DMS79 treated with DMSO at 0.1 percent for 48 hours (cell line): ENCODE measurements at places on chromosomes 16 and 17.

DNA sequence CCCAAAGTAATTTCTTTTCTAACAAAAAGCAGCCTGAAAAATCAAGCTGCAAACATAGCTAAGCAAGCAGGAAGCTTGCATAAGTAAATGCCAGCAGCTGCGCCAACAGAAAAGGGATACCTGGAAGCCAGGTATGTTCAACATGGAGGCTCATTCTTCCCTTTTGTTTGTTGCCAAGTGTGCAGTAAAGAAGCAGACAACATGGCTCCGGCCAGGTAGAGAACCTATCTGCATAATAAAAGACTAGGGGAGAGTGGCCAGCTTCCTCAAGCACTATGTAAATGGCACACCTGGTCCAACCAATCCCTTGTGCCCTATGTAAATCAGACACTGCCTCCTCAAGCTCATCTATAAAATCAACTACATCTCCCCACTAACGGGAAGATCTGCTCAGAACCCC, 1407.0 kb downstream of the CDH11 start:
- no peak for DNase-seq

- DNase-seq, result no peak
These were observed 23.8 kb upstream of the CRYM start for GRCh38 chr16:21301895-21302291.

DNA sequence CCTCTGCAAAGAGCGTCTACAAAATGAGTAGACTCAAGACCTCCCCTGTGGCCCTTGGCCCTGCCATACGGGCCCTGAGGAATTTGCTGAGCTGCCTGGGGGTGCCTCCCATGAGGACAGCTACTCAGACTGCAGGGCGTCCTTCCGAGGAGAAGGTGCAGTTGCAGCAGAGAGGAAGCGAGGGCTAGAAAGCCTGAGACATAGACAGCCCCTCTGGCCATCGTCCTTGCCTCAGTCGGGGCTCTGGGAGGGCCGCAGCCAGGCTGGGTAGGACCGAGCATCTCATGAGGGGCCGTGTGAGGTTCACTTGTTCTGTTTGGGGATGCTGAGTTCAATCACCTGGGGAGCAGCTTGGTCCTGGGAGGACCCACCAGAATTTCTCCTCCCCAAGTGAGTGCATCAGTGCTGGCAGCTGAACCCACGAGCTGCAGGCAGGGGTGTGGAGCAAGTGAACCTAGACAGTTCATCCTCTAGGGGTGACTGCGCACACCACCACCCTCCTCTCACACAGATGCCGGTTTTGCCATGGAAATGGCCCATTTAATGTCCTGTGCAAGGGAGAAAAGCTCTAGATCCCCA, 20.3 kb downstream of the RAB11FIP4 start:
- DNase-seq, result no peak

GRCh38 chr17:80981062-80981902, 10.4 kb upstream of the CHMP6 start:
- DNase-seq, result no peak

DNA sequence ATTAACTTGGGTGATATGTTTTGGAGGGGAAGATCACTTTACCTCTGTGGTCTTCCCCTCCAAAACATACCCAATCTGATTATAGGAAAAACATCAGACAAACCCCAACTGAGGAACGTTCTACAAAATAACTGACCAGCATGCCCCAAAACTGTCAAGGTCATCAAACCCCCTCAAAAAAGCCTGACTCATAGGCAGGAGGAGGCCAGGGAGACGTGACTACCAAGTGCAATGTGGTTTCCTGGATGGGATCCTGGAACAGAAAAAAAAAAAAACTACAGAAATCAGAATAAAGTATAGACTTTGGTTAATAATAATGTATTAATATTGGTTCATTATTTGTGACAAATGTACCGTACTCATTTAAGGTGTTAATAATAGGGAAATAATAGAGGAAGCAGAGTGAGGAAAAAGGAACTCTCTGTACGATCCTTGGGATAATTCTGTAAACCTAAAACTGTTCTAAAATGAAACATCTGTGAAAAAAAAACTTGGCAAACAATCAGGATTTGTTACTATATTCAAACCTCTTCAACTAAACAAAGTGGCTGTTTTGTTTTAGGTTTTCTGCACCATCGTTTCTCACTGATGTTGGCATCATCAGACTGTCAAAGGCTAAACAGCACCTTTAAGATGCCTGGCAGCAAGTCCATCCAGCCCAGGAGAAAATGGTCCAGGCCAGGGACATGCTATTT, 266.7 kb upstream of the SDK2 start:
- no peak for DNase-seq

GRCh38 chr16:79651363-79651762, 50.8 kb upstream of the MAF start:
- DNase-seq, result no peak

GRCh38 chr17:48854774-48855476, 24.1 kb downstream of the CALCOCO2 start:
- no peak for DNase-seq

GRCh38 chr16:84414789-84415326, 46.5 kb downstream of the ATP2C2 start:
- DNase-seq, result no peak

- DNase-seq, result no peak
These were observed 23.7 kb downstream of the NUDT7 start for GRCh38 chr16:77745972-77746371.

DNA sequence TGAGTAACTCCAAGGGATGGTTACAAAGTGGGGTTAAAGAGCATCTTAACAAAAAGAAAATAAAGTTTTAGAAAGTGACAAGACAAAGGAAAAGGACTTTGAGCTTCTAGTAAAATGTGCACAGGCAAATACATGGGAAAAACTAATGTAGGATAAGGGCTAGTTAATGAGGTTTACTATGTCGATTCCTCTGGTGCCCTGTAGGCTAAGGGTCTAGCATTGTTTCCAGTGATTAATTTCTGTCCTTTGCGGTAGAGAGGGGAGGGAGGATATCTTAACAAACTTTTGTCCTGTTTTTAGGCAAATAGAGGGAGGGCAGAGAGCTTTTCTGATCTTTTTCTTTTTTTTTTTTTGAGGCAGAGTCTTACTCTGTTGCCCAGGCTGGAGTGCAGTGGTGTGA, 96.6 kb upstream of the SIAH1 start:
- no peak for DNase-seq

DNA sequence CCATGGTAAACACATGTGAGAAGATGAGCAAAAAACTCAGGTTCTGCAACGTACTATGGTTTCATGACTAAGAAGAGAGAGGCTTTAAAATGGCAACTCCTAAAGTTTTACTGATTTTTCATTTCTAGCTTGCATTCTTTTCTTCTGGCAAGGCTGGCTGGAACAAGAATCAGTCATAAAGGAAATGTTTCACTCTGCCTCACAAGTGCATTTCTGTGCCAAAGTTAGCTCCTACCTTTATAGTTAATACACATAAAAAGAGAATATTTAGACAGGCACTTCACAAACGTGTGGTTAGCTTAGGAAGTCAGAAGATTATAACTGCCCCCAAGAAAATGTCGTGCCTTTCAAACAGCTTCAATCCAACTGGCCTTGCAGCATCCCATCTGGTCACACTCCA, 417.1 kb upstream of the CDH11 start:
- no peak for DNase-seq

DNA sequence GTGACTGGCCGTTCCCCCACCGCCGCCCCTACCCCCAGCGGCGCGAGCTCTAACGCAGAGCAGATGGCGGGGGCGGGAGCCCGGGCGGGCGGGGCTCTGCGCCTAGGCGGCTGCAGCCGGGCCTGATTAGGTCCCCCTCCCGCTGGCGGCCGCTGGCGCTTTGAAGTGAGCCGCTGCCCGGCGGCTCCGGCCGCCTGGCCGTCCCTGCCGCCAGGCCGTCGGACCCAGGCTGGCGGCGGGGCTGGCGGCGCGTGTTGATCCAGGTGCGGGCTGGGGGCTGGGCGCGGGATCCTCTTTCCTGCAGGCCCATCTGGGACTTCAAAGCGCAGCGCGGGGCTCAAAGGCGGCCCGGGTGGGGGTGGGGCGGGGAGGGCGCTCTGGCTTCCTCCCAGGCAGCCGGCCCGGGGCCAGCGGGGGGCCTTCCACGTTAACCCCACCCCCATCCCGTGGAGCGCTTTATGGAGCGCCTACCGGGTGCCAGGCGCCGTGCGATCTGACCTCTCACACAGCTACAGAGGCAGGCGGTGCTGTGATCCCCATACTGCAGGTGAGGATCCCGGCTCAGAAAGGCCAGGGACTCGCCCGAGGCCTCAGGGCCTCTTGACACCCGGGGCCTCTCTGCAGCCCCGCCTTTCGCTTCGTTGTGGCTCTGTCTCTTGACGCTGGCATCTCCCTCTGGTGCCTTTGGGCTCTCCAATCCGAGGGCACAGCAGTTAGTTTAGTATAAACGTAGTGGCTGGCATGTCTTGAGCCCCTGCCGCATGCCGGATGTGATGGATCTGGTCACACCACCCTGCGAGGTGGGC, 80.0 kb upstream of the NKD1 start:
- no peak for DNase-seq

DNA sequence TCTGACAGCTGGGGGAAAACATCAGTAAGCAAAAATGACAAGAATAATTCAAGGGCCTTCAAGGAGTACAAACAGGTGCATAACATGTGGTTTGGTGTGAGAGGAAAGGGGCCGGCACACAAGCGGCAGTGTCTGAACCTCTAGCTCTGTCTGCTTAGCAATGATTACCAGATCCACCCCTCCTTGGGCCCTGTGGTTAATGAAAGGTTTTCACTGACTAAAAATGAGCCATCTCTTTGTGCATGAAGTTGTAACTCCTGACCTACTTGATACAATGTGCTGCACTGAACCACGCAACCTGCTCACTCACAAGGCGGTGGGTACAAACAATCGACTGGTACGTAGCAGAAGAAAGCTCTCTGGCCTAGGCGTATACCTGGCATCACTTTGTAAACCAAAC, 15.1 kb downstream of the FAM117A start:
- DNase-seq, result no peak

- no peak for DNase-seq
These were observed 72.8 kb downstream of the WIPI1 start for GRCh38 chr17:68384471-68384870.

GRCh38 chr16:84578538-84579126, 39.2 kb downstream of the COTL1 start:
- no peak for DNase-seq

DNA sequence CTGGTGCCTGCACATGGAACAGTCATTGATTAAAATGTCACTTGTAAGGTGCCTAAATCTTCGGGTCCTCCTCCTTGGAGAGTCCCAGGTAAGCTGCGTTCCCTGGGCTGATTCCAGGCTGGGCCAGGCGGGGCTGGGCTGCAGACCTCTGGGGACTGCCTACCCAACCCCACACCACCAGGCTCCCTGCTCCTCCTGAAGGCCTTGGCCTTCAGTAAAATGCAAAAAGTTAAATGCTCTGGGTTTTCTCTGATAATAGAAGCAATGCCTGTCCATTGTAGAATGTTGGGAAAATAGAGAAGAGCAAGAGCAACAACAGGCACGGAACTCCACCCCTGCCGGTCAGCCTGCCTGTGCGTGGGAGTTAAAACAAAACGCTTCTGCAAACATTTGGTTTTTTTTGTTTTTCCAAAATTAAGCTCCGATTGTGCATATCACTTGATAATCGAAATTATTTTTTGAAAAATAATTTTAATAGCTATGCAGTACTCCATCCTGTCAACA, 363.9 kb downstream of the SEC14L1 start:
- no peak for DNase-seq

- DNase-seq, result no peak
These were observed 8.3 kb downstream of the TSC2 start for GRCh38 chr16:2056077-2056476.

DNA sequence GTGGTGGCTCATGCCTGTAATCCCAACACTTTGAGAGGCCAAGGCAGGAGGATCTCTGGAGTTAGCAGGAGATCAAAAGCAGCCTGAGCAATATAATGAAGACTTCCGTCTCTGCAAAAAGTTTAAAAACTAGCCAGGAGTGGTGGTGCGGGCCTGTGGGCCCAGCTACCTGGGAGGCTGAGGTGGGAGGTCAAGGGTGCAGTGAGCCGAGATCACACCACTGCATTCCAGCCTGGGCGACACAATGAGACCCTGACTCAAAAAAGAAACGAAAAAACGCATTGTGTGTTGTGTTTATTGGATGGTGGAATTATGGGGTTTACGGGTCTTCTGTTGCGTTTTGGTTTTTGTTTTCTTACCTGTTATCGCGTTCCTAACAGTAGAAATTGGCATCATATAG, 863 bp upstream of the DDX19A start:
- no peak for DNase-seq

DNA sequence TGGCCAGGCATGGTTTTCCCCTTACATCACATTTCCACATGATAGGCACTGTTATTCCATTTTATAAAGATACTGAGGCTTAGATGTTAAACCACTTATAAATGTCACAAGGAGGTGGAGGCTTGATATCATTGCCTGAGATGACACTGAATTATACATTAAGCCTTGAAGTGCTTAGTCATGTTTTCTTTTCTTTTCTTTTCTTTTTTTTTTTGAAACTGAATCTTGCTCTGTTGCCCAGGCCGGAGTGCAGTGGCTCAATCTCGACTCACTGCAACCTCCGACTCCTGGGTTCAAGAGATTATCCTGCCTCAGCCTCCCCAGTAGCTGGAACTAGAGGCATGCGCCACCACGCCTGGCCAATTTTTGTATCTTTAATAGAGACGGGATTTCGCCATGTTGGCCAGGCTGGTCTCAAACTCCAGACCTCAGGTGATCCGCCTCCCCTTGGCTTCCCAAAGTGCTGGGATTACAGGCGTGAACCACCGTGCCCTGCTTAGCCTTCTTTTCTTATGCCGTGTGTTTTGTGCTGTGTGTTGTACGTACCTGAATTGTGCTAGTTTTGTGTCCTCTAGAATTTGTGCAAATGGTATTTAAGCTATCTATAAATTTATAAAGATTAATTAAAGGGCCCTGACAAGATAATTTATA, 1.2 kb downstream of the DNAJA3 start:
- no peak for DNase-seq

DNA sequence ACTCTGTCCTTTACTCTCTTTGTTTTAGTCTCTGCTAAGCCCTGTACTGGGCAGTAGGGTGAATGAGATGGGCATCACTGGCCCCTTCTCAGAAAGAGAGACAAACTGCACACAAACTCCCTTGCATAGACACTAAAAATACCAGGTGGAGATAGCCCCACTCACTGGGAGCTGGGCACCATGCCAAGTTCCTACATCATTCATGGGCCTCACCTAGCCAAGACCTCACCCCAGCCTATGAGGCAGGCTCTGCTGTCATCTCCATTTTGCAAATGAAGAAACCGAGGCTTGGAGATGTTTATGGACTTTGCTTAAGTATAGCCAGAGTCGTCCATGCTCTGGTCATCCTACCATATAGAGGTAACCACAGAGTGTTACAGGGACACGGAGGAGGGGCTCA, 499.8 kb upstream of the CDH11 start:
- no peak for DNase-seq
